ENCODE measurements at places on chromosomes 3 and 15.
A peak's percentile ranks its signal among the peaks of the same experiment; 100 is the strongest.

DNA sequence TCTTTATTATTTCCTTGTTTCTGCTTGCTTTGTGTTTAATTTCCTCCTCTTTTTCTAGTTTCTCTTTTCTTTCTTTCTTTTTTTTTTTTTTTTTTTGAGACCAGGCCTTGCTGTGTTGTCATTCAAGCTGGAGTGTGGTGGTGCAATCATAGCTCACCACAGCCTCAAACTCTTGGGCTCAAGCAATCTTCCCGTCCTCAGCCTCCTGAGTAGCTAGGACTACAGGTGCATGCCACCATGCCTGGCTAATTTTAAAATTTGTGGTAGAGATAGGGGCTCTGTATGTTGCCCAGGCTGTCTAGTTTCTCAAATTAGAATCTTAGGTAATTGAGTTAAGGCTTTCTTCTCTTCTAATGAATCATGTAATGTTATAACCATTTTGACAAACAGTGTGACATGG lies 22.4 kb downstream of the SLMAP start:
- no peak for DNase-seq

- DNase-seq = no peak
These were observed 41.2 kb downstream of the SNRK start for GRCh38 chr3:43327582-43327979.

GRCh38 chr3:30970183-30970582 lies 75.7 kb upstream of the GADL1 start:
- no peak for DNase-seq

DNA sequence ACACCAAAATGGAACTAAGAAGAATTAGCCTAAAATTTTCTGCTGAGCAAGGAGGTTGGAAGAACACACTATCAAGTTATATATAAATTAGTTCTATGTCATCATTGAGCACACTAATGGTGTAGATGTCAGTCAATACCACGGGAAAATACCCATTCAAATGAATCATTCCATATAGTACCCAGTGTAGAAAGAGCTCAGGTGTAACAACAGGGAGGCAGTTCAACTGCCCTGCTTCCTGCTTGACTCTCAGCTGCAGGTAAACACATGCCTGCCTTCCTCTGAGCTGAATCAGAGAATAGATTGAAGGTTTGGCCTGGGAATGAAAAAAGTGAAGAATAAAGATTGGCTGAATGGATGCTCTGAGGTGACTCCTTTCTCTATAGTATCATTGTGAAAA lies 1088.0 kb downstream of the AGBL1 start:
- no peak for DNase-seq

- DNase-seq = no peak
These were observed 518 bp downstream of the OXSR1 start for GRCh38 chr3:38165722-38166387.

DNA sequence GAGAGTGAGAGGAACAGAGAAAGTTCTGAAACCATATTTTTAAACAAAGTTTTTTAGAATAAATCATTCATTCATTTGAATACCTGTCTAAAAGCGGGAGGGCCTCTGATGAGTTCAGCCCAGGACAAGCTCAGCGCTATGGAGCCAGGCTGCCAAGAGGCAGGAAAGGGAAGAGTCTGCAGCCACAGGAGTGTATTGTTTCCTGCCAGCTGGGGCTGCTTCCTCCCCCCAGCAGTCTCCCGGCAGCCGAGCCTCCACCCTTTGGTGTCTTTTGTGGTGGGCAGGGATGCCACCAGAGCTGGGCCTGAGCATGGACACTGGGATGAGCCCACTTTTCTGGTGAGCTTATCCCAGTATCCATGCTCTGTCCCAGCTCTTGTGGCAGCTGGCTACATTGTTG lies 199.5 kb upstream of the TPRG1 start:
- DNase-seq = no peak

DNA sequence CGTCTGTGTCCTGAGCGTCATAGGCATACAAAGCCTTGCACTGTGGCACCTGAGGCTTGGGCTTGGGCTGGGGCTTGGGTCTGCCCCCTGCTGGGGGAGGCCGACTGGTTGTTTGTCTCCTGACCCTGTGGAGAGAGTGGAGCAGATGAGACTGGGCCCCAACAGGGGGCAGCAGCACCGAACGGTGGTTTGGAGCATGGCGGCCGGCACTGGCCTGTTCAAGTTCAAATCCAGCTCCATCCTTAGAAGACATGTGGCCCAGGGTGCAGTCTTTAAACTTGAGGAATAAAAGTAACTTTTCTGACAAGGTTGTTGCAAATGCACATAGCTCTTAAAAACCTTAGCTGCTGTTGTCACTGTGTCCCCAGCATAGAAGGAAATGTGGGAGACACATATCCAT lies 33.3 kb downstream of the CCNB2 start:
- peak; percentile 30 for DNase-seq

DNA sequence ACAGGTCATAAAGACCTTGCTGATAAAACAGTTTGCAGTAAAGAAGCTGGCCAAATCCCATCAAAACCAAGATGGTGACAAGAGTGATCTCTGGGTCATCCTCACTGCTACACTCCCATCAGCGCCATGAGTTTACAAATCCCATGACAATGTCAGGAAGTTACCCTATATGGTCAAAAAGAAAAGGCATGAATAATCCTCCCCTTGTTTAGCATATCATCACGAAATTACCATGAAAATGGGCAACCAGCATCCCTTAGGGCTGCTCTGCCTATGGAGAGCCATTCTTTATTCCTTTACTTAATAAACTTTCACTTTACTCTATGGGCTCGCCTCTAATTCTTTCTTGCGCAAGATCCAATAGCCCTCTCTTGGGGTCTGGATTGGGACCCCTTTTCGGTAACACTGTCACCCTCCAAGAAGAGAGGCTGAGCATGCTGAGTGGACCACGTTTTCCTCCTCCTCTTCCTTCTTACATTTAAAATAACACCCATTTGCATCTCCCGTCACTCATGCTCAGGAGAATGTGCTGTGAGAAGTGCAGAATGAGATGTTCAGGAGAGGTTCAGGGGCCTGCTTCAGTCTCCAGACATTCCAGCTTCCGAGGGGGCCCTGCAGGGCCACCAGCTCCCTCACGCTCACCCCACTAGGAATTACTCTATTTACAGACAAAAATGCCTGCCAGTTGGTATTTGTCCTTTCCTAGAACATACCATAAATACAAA lies 47.3 kb downstream of the NSMCE3 start:
- no peak for DNase-seq

- DNase-seq = no peak
These were observed 139.6 kb upstream of the SGO1 start for GRCh38 chr3:20325563-20325962.

- DNase-seq = no peak
These were observed 654.1 kb downstream of the IGSF11 start for GRCh38 chr3:118380576-118380975.

DNA sequence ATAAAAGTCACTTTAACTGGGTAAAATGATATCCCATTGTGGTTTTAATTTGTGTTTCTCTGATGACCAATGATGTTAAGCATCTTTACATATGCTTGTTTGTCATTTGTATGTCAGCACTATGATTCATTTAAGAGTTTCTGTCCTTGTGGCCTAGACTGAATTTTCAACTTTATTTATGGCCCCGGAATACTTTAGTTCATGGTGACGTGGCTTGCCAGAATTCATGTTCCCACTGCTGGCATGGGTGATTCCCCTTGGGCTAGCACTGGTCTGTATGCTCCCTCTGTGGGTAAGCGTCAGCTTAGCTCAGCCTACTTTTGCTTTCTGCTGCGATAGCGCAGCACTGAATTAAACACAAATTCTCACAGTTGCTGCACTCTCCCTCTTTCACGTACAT lies 436.3 kb upstream of the SGO1 start:
- DNase-seq = no peak
